A549 (cell line): ENCODE measurements at places on chromosomes 11 and 22.

GRCh38 chr22:30947816-30948454 is 20.6 kb downstream of the MORC2 start:
- DNase-seq = no peak

DNA sequence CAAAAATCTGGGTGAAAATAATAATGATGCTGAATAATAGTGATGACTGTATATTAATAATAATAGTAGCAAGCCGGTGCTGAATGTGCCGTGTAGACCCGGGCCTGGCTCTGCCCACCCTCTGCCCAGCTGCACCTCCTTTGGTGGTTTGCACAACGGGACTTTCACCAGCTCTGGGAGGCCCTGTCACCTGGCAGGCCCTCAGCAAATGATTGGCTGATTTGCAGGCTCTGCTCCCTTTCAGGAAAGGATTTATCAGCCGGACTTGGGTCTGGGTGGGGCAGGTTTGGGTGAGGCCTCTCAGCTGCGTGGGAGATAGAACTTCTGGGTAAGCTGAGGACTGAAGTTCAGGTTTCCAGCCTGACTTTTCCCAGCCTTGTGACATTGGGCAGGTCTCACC is 21.4 kb downstream of the KIAA1671 start:
- no peak for DNase-seq

DNA sequence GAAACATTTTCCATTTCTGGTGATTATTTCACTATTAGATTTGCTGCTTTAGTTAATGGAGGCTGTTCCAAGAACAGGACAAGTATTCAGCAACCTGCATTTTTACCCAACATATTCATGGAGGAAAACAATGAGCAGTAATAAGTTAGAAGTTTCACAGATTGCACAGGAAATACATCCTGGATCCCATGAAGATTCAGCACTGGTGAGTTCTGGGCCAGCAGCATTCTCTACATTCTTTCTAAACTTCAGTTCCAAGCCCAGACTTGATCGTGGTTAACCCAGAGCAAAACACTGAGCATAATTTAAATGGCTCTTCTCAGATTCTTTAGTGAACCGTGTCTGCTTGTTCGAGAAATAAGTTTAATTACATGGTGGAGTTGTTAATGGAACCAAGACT is 3.8 kb downstream of the FJX1 start:
- DNase-seq = no peak

GRCh38 chr22:44170470-44170869 is 10.3 kb upstream of the PARVG start:
- no peak for DNase-seq

DNA sequence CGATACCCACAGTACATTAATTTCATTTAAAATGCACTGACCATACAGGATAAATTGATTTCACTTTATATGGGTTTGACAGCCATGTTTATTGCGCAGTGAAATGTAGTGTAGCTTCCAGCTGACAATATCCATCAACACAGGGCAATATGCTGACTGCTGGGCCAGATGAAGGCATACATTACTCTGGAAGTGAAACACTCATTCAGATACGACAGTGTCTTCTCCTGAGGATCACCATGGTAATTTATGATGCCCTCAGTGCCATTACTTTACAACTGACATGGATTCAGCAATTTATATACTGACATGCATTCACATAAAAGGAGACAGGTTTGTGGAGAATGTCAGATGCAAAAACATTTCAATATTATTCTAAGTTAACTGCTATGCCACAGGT is 365.1 kb downstream of the SOX6 start:
- no peak for DNase-seq

- no peak for DNase-seq
These were observed 3.6 kb downstream of the PLA2G3 start for GRCh38 chr22:31136711-31137110.

DNA sequence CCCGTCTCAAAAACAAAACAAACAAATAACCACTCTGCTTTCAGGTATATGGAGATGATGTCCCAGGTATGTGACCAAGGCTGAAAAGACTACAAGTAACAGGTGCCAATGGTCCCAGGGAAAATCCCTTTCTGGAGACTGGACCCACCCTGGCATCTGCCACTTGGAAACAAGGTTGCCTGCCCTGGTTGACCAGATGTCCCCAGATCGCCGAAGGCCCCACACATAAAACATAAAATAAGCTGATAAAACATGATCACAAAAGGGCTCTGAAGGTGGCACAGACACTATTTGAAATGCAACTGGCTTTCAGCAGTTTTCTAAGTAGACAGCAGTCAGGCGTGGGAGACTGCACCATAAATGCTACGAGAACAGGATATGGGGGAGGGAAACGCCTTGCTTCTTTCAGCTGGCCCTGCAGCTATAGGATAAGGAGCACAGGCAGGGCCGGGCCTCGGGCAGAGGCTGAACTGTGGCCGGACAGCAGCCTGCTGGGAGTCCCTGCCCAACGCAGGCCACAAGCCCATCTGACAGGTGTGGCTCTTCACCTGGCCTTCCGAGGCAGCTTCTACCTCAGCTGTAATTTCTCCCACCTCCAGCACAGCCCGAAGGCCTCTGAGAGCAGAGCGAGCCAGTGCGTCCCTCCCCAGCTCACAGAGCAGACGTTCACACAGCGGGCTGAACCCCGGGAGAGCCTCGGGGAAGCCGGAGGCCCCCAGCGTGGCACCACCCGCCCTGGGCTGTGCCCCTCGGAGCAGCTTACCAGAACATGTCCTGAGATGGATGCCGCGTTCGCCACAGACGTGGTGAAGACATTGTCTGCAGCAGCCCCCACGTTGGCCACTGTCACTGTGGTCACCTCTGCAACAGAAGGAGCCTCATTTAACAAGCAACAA is 4.0 kb downstream of the DEAF1 start:
- no peak for DNase-seq

- no peak for DNase-seq
These were observed 34.7 kb downstream of the MMP20 start for GRCh38 chr11:102590276-102591049.

GRCh38 chr22:45265535-45265934 is 19.2 kb upstream of the UPK3A start:
- no peak for DNase-seq

GRCh38 chr22:25489947-25490346 is 74.5 kb upstream of the GRK3 start:
- no peak for DNase-seq

DNA sequence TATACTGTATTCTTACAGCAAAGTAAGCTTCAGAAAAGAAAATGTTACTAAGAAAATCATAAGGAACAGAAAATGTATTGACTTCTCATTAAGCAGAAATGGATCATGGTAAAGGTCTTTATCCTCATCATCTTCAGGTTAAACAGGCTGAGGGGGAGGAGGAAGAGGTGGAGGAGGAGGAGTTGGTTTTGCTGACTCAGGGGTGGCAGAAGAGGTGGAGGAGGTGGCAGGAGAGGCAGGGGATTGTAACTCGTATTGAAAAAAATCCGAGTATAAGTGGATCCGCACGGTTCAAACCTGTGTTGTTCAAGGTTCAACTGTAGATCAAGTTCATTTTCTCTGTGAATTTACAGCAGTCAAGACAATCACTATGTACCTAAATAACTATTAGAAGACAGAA is 13.0 kb downstream of the GLB1L3 start:
- DNase-seq = no peak

DNA sequence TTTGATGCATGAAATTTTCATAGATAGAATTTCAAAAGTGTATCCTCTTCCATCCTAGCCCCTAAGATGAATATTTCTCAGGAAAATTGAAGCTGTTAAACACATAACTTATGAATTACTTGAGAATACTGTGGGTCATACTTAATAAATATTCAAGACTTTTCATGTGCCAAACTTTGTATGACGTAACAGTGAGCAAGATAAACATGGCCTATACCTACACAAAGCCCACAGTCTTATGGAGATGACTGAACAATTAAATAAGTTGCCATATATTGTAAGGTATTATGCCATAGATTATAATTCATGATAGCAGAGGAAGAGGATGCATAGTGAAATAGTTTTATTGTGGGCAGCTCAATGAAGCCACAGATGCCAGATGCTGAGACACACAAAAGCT is 620.7 kb upstream of the ANO5 start:
- DNase-seq = no peak

DNA sequence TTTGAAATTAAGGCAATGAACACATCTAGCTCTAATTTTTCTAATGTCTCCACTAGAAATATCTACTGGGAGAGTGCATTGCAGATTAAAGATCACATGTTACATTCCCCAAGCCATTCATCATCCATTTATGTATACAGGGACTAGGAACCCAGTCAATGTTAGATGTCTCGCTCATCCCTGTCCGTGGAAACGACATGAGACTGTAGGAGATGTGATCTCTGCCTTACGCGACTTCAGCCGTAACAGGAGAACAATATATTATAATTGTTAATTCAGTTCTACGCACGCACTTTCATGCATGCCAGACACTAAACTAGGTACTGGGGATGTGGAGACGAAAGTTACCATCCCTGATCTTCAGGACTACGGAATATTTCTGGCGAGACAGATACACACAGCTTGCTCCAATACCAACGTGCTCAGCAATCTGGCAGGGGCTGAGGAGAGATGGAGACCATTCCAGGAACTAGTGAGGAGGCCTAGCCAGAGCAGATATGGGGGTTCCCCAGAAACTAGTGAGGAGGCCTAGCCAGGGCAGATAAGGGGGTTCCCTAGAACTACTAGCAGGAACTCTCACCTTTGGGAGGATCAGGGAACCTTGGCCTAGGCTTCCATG is 706 bp downstream of the DCPS start:
- no peak for DNase-seq

DNA sequence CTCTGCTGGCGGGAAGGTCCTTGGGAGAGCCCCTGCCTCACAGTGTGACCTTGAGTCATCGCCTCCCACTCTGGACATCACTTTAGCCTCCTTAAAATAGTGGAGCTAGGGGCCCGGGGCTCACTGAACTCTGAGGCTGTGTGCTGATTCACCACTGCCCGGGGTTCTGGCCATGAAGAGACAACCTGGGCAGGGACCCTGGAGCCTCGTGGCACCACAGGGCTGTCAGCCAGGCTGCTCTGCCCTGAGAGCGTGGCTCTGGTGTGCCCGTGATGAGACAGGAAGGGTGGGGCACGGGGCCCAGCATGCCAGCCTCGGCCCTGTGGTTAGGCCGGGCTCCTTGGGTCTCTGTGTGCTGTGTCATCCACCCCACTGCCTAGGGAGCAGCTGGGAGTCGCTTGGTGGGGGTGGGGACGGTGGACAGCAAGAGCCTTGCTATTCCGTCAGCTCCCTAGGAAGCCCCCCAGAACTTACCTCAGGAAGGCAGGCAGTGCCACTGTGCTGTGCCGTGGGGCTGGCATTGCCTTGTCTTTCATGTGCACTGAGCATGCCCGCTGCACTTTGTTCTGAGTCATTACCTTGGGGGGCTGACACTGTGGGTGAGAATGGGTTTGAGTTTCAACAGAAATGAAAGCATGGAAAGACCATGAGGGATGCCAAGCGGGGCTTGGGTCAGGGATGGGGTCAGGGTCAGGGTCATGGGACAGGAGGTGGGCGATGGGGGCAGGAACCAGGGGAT is 31.7 kb downstream of the TPCN2 start:
- peak; percentile 40 for DNase-seq

- no peak for DNase-seq
These were observed 117.4 kb upstream of the SERPIND1 start for GRCh38 chr22:20656516-20656901.

- DNase-seq = no peak
These were observed 252.7 kb downstream of the SBF2 start for GRCh38 chr11:10041332-10041731.

- DNase-seq = no peak
These were observed 669 bp upstream of the BCR start for GRCh38 chr22:23179381-23180299.

DNA sequence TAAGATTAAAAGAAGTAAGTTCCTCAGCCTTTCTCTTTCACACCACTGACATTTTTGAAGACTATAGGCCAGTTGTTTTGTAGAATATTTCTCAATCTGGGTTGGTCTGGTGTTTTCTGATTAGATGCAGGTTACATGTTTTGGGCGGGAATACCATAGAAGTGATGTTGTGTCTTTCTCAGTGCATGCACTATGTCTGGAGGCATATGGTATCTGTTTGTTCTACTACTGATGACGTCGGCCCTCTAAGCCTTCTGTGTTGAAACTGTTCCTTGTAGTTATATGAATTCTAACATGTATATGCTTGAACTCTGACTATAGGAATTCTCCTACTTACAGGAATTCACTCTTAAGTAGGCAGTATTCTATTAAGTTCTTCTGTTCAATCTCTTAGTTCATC is 21.6 kb downstream of the ZFTA start:
- DNase-seq = no peak

DNA sequence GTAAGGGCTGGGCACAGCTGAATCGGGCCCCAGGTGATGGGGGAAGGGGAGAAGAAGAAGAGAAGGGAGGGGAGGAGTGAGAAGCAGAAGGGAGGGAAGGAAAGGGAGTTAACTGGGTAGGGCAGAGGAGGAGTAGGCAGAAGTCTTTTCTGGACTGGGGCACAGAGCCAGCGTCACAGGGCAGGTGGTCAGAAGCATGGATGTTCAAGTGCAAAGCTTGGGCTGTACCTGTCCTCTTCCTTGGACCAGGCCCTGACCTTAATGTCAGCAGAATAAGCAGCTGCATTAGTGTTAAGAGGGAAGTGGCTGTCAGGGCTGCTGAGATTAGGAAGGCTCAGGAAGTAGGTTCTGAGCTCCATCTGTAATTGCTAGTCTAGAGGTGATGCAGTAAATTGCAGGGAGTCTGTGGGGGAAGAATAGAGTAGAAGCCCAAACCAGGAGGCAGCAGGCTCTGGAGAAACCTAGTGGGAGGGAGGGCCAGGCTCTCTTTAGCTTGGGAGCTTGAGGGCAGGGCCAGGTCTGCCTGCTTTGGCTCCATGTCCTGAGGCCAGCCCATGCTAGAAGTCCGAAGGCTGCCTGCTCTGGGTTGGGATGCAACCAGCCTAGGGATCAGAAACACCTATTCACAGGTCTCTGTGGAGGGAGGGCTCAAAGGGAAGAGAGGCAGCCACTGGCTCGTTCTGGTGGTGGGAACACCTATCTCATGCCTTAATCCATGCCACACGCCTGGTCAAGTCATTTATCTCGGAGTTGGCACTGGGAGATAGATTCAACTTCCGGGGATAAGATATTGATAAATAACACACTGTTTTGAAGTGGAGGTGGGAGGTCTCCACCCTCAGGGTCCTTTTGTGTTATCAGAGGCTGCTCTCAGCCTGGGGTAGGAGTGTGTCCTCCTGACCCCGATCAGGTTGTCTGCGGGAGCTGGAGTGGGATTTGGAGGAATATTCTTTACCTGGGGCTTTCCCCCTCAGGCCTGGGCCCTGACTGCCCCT is 1.7 kb upstream of the UCP3 start:
- DNase-seq = no peak

DNA sequence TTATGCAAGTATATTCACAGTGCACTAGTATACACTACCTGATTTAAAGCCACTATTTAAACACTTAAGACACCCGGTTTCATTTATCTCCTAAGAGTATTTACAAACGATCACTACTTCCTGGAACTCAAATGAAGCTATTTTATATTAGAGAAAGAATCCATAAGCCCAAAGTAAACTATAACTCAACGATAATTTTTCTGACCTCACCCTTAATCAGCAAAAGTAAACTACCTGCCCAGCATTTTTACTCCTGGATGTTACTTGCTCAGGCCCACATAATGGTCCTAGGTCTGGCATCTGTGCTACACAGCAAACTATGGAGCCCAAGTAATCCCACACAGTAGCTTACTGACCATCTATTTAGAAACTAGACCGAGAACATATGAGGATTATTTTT is 33.4 kb downstream of the TSG101 start:
- no peak for DNase-seq

GRCh38 chr22:32979606-32980005 is 78.6 kb downstream of the SYN3 start:
- DNase-seq = no peak
